ENCODE measurements at places on chromosomes 6 and 20.

DNA sequence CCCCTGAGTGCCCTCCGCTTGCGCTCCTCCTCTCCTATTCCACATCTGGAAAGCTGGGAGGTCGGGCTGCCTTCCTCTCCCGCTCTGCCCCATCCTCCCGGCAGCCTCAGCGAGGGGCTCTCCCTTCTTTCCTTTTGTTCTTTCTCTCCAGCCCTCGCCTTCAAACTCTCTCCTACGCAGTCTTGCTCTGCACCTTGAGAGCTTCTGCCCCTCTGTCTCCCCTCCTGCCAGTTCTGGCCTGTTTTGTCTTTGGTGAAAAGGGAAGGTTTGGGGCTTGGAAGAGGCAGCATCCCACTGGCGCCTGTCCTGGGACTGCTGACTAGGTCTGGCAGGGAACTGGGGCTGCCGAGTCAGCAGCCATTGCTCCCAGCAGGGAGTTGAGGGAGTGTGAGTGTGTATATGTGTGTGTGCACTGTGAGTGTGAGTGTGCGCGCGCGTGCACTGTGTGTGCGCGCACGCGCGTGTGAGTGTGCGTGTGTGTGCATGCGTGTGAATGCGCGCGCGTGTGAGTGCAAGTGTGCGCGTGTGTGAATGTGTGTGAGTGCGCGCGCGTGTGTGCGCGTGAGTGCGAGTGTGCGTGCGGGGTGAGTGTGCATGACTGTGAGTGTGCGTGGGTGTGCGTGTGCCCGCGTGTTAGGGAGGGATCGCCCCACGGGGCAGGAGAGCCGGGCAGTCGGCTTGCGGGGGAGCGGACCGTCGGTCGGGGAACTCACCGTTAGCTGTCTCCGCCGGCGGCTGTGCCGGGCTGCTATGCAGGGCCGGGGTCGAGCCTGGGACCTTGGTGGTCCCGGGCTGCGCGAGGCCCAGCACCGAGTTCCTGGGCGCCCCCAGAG lies 523 bp downstream of the CPXM1 start:
- DNase-seq, result peak; percentile 69

DNA sequence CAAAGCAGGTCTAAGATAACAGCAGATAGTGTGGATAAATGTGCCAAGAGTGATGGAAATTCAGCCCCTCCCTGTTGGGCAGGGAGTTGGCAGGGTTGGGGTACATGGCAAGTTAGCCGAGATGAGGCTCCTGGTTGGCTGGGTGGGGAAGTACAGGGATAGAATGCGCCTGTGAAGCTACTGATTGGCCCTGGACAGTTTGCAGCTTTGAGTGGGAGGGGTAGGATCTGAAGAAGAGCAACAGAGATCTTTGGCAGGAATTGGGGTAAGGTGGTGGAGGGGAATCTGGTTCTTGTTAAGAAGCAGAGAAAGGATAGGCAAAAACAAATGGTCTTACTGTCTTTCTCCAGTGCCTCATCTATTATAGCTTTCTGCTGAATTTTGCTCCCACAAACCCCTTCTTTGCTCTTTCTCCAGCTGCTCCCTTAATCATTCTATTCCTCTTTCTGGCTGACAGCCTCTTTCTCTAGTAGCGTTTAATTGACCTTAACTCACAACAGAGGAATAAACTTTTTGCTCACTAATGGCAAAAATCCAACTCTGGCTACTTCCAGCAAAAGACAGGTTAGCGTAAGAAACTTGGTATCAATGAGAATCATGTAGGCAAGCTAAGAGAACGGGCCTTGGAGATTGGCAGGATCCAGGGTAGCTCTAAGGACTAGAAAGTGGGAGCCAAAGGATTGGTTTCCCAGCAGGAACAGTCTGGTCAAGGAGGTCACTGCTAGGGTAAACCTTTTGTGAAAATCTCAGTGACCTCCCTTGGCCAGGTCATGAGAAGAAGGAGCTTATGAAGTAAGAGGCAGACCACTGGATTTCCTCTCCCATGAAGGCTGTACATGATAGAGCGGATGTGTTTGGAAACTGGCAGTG lies 86.3 kb upstream of the CARMIL1 start:
- DNase-seq, result peak; percentile 54

GRCh38 chr6:22828179-22829062 lies 259.1 kb downstream of the HDGFL1 start:
- DNase-seq, result peak; percentile 82

GRCh38 chr6:76771059-76771634 lies 692.1 kb downstream of the HTR1B start:
- DNase-seq, result no peak

DNA sequence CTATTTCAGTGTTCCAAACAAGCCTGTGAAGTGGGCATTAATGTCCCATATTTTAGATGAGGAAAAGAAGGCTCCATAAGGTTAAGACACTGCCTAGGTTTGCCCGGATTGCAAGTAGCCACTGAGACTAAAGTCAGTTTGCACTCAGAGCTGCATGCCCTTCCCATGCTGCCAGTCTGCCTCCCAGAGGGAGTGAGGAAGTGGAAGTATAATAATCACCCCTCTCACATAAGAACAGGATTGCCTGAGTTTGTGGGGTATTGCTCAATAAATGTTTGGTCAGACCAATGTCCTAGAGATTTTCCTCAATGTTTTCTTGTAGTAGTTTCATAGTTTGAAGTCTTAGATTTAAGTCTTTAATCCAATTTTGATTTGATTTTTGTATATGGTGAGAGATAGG lies 43.9 kb upstream of the CLIC5 start:
- DNase-seq, result no peak

DNA sequence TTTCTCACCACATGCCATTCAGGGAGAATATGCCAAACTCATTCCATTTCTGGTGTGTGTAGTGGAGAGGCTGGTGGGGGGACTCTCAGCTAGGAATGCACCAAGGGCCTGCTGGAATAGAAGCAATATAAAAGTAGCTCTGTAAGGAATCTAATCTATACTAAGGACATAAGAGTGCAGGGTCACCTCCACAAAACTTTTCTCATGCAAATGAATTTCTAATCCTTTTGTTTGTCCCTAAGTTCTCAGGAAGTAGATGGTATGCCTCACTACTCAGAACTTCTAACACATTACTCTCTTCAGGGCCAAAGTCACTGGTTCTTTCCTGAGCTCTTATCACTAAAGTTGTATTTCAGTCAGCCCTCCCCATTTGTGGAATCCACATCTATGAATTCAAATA lies 427.2 kb downstream of the C6orf118 start:
- DNase-seq, result no peak

GRCh38 chr6:160081398-160081797 lies 40.2 kb upstream of the SLC22A1 start:
- no peak for DNase-seq

DNA sequence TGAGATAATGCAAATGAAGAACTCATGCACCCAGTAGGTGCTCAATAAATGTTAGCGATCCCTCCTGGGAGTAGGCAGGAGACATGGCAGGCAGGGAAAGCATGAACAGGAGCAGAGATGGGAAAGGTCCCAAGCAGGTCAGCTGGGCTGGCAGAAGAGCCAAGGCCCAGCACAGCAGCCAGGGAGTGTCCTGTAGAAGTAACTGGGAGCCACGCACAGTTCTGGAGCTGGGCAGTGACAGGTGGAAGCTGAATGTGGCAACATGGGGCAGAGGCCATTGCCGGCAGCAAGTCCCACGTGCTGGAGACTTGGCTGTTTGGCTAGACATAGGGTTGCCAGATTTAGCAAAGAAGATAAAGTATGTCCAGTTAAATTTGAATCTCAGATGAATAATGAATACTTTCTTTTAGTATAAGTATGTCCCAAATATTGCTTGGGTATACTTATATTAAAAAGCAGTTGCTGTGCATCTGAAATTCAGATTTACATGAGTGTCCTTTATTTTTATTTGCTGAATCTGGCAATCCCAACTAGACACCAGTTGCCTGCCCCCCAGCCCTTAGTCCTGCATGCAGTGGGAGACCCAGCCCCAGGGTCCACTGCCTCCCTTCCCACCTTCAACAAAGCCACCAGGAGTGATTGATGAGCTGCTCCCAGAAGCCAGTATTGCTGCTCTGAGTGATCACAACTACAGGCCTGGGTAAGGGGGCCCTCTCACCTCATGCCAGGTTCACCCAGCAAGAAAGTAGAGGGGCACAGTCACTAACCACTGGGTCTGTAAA lies 3.7 kb upstream of the LPIN3 start:
- no peak for DNase-seq

GRCh38 chr6:18171871-18172270 lies 16.6 kb downstream of the KDM1B start:
- no peak for DNase-seq

DNA sequence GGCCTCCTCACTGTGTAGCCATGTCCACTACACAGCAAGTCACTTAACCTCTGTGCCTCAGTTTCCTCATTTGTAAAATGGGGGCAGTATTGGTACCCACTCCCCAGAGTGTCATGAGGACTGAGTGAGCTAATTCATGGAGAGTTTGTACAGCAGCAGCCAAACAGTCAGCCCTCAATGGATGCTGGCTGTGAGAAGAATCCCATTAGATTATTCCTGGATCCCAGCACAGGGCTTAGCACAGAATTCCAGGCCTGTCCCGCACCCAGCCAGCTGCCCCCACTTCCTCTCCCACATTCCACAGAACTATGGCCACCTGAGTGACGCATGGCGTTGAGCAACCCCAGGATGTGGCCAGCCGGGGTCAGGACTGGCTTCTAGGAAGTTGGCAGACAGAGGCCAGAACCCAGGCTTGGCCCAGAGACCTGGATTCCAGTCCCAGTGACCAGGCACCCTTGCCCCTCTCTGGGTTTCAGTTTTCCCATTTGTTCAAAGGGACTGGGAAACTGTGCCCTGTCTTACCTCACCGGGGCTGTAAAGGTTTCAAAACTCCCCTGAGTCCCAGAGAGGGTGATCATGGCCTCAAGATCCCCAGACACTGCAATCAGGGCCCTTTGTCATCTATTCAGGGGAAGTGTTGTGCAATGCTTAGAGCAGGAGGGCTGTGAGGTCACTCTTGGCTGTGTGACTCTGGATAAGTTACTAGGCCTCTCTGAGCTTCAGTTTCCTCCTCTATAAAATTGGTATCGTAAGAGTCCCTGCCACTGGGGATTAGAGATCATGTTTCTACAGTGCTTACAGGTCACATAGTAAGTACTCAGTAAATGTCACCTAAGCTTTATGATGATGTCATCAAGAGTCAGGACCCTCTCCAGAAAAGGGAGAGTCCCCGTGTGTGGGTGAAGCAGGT lies 3.0 kb upstream of the TGM2 start:
- peak; percentile 89 for DNase-seq

GRCh38 chr20:25744261-25744660 lies 47.6 kb upstream of the ZNF337 start:
- DNase-seq, result no peak

- no peak for DNase-seq
These were observed 5.5 kb downstream of the PNLDC1 start for GRCh38 chr6:159805440-159806020.

GRCh38 chr20:17960927-17961586 lies 7.5 kb downstream of the SNX5 start:
- peak; percentile 38 for DNase-seq

DNA sequence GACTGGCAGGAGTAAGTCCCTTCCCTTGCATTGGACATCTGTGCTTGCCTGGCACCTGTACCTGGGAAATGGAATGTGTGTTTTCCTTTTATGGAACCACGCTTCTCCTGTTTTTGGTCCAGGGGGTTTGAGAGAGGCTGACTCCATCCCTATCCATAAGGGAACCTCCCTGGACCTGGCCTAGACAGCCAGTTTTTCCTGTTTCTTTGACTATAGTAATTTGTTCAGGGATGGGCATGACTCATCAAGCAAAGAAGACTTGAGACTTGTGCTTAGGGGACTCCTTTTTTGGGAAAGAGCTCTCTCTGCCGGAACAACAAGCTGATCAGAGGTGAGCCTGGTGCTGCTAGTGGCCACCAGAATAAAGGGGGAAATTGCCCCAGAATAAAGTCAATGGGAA lies 393.8 kb downstream of the CDH26 start:
- no peak for DNase-seq

GRCh38 chr6:110041126-110041525 lies 63.0 kb downstream of the GPR6 start:
- no peak for DNase-seq

DNA sequence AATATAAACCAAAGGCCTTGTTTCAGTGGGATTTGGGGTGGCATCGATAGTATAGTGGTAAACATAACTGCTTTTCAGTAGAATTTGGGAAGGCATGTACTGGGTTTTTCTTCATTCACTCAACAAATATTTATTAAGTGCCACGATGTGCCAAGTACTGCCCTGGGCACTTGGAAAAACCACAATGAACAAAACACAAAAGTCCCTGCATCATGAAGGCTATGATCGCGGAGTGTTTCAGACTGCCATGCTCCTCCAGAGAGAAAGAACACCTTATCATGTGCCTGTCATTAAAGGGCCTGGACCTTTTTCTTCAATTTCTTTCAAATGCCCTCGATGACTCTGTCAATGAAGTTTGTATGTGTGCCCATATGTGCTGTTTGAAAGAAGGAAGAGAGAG lies 59.2 kb upstream of the CEP85L start:
- no peak for DNase-seq

- DNase-seq, result no peak
These were observed 169.4 kb downstream of the SYNDIG1 start for GRCh38 chr20:24638591-24639548.

Data from GM03348 (cell line).